ENCODE measurements at places on chromosomes 5 and 9.

- DNase-seq = no peak
Observed at GRCh38 chr5:89733772-89734171, 675.8 kb downstream of the CETN3 start.

GRCh38 chr5:2748861-2749513 is 2.5 kb downstream of the IRX2 start:
- DNase-seq = no peak

GRCh38 chr9:366620-367019 is 152.0 kb downstream of the DOCK8 start:
- no peak for DNase-seq

- DNase-seq = no peak
Observed at GRCh38 chr9:76618762-76619161, 145.5 kb upstream of the PCA3 start.

All from putamen (tissue), 1 donor.